ENCODE measurements at places on chromosomes 2 and 18.

DNA sequence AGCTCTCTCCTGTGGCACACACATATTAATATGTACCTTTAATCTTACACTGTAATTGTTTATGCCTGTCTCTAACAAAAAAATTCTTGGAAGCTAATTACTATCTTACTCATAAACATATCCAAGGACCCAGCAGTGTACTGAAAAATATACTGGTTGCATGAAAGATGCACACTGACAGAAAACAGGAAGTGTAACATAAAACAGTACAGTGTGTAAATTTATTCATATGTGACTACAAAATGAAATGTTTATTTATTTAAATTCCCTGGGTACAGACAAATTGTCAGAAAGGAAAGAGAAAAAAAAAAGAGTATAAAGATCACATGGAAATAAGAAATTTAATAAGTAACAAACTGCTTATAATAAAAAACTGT lies 28.5 kb downstream of the TMEM131 start:
- no peak for DNase-seq

- DNase-seq = no peak
Observed at GRCh38 chr2:207658156-207658555, 33.0 kb upstream of the METTL21A start.

- DNase-seq = no peak
Observed at GRCh38 chr2:144067506-144067905, 452.4 kb downstream of the ZEB2 start.

DNA sequence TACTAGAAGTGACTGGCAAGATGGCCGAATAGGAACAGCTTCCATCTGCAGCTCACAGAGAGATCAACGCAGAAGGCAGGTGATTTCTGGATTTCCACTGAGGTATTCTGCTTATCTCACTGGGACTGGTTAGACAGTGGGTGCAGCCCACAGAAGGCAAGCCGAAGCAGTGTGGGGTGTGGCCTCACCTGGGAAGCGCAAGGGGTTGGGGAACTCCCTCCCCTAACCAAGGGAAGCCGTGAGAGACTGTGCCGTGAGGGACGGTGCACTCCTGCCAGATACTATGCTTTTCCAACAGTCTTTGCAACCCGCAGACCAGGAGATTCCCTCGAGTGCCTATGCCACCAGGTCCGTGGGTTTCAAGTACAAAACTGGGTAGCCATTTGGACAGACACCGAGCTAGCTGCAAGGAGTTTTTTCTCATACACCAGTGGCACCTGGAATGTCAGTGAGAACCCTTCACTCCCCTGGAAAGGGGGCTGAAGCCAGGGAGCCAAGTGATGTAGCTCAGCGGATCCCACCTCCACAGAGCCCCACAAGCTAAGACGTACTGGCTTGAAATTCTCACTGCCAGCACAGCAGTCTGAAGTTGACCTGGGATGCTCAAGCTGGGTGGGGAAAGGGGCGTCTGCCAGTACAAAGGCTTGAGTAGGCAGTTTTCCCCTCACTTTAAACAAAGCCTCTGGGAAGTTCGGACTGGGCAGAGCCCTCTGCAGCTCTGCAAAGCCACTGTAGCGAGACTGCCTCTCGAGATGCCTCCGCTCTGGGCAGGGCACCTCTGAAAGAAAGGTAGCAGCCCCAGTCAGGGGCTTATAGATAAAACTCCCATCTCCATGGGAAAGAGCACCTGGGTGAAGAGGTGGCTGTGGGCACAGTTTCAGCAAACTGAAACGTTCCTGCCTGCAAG lies 40.1 kb downstream of the PLEK start:
- no peak for DNase-seq

GRCh38 chr2:40101131-40101575 lies 322.1 kb upstream of the THUMPD2 start:
- DNase-seq = no peak

DNA sequence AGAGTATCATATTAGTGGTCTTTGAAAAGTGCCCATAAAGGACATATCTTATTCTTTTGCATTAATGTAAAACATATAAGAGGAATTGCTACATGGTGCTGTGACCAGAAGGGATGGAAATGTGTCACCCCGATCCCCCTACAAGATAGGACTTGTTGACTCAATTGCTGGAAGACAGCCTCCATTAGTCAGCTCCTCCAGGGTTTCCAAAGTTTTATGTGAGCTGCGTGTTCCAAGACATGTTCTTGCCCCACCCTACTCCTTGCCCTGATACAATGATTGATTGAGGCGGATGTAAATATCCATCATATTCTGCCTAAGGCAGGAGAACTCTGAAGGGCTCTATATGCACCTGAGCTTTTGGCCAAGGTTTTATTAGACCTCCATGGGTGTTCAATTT lies 541.0 kb upstream of the ZEB2 start:
- DNase-seq = no peak

DNA sequence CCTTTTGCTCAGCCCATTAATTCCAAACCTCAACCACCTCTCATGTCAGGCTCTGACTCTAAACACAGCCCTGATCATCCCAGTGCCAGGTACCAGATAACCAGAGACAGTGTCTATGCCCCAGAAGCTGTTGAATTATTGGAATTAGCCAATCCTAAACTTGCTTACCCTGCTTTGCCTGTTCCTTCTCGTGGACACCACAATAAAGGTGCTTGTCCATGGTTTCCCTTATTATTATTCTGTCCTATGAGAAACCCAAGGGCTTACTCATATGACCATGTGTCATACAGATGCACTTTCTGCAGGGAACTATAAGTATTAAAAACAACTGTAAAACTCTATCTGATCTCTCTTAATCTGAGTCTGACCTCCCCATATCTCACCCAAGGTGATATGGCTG lies 2193.8 kb upstream of the PIK3C3 start:
- no peak for DNase-seq

GRCh38 chr2:19989667-19990415 lies at the start of gene WDR35:
TSS of gene WDR35 (minus strand) at chr2:19990105. CDS start at chr2:19990015, 90 bp downstream.
- peak; percentile 95 for DNase-seq

- DNase-seq = no peak
Observed at GRCh38 chr2:171894612-171894947, 536 bp upstream of the SLC25A12 start.

DNA sequence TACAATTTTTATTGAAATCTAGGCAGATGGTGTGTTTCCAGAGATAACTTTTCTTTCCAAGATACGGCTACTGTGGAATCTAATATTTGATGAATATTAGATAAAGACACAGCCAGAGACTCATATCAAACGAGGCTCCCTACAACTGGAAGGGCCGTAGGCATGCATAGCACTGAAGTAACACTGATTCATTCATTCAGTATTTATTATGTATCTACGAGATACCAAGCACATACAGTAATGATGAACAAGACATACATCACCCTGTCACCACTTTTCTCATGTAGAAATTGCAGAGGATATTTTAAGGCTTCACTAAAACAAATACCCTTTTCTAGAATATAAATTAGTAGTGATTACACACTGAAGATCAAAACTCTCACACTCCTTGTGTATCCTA lies 74.5 kb downstream of the KCTD18 start:
- no peak for DNase-seq

DNA sequence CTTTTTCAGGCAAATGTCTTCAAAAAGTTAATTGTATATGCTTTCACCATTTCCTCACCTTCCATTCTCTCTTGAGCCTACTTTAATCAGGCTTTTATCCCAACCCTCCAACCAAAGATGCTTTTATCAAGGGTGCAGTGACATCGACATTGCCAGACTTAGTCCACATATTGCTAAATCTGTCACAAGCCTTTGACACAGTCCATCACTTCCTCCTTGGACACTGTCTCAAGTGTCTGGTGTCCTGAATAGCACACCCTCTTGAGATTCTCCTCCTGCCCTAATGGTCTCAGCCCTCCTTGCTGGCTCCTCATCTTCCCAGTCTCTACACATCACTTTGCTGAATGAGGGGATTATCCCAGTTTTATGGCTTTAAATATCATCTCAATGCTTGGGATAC lies 147.5 kb upstream of the SLC39A10 start:
- no peak for DNase-seq

DNA sequence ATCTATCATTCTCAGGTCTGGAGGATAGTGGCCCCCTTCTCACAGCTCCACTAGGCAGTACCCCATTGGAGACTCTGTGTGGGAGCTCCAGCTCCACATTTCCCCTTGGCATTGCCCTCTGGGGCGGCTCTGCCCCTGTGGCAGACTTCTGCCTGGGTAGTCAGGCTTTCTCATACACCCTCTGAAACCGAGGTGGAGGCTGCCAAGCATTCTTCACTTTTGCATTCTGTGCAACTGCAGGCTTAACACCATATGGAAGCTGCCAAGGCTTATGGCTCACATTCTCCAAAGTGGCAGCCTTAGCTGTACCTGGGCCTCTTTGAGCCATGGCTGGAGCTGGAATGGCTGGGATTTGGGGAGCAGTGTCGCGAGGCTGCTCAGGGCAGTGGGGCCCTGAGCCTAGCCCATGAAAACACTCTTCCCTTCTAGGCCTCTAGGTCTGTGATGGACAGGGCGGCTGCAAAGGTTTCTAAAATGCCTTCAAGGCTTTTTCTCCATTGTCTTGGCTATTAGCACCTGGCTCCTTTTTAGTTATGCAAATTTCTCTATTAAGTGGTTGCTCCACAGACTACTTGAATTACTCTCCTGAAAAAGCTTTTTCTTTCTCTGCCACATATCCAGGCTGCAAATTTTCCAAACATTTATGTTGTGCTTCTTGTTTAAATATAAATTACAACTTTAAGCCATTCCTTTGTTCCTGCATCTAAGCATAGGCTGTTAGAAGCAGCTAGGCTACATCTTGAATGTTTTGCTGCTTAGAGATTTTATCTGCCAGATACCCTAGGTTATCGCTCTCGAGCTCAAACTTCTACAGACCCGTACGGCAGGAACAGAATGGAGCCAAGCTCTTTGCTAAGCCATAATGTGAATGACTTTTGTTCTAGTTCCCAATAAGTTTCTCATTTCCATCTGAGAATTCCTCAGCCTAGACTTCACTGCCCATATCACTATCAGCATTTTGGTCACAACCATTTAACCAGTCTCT lies 206.5 kb downstream of the CPS1 start:
- DNase-seq = no peak

GRCh38 chr2:83661711-83662110 lies 797.4 kb downstream of the SUCLG1 start:
- DNase-seq = no peak

- DNase-seq = no peak
Observed at GRCh38 chr18:49819823-49820671, 6.7 kb upstream of the ACAA2 start.

DNA sequence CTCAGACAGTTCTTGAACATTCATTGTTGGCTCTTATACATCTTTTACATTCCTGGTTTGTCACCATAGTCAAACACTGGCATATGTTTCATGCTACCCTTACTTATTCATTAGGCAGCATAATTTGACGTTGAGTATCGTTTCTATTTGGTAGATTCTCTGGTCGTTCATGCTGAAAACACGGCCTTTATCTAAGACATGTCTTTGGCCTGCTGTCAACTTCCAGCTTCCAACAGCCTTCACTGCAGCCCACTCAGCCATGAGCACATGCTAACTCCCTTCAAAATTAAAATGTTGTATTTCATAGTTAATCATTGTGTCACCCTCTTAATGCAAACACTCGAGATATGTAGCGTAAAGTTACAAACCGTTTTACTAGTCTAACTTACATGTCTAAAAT lies 493.0 kb upstream of the NRP2 start:
- no peak for DNase-seq

- DNase-seq = no peak
Observed at GRCh38 chr2:214322662-214323061, 88.2 kb upstream of the VWC2L start.

- no peak for DNase-seq
Observed at GRCh38 chr2:169933124-169933711, 106.0 kb downstream of the UBR3 start.

DNA sequence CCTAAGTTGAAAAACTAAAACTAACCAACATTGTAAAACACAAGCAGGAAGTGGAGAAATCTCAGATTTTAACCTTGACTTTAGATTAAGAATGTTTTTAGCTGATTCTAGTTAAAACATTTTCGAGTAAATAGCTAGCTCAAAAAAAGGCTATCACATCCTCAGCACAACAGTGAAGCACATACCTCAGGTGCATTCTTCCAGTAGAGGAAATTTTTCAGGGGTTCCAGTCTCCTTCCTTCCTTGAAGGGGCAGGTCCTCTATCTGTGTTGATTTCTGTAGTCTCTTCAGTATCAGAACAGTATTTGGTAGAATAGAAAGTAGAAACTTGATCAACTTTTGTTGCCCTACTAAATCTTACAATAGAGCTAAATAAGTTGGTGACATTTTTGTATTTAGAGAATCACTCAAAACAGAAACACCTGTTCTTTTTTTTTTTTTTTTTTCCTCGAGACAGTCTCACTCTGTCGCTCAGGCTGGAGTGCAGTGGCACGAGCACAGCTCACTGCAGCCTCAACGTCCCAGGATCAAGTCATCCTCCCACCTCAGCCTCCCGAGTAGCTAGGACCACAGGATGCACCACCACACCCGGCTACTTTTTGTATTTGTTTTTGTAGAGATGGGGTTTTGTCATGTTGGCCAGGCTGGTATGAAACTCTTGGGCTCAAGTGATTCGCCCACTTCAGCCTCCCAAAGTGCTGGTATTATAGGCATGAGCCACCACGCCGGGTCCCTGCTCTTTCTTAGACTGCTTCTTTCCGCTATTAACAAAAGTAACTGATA lies 6.9 kb upstream of the GPR155 start:
- DNase-seq = no peak

GRCh38 chr2:54630858-54631497 lies 92.5 kb upstream of the EML6 start:
- no peak for DNase-seq

- DNase-seq = no peak
Observed at GRCh38 chr18:9095297-9096006, 7.0 kb upstream of the NDUFV2 start.

DNA sequence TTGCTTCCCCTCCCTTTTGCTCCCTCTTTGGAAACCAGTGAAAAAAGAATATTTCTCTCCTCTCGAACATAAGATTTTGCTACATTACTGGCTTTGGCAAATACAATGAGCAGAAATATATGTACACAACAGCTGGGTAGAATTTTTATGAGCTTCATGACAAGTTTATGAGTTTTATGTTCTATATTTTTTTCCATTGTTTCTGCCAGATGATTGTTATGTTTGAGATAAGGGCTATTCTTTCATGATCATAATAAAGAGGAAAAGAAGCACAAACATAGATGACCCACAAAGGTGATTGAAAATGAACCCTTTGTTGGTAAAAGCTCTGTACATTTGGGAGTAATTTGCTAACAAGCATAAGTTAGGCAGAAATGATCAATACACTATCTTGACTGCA lies 14.8 kb upstream of the TFPI start:
- no peak for DNase-seq

DNA sequence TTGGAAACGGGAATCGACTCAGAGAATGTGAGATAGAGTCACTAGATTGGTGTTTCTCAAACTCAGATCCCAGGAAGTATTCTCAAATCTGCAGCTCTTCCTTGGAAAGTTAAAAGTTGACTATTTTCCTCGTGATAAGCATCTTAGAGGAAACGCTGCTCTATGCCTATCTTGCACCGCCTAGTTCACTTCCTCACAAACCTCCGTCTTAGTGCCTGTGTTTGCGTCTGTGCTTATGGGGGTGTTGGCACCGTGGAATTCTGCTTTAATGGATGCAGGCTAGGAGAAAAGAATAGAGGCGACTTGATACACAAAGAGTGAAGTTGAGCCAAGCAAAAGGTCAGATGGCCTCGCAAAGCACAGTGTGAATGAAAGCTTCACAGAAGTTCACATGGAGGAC lies 255.3 kb upstream of the ID2 start:
- no peak for DNase-seq
